Hepatocyte (in vitro differentiated cells): ENCODE measurements at places on chromosomes 11 and 22. TPM values are rescaled to one million over a fixed set of nuclear protein-coding genes. Genes with fewer than 3 reads are reported as not detected.

The FGF19 gene
- total RNA-seq, result 0.16 and 1.0 TPM in 2 replicates

The GP1BB gene
- 1.0 and 2.5 TPM in 2 replicates for total RNA-seq

DNA sequence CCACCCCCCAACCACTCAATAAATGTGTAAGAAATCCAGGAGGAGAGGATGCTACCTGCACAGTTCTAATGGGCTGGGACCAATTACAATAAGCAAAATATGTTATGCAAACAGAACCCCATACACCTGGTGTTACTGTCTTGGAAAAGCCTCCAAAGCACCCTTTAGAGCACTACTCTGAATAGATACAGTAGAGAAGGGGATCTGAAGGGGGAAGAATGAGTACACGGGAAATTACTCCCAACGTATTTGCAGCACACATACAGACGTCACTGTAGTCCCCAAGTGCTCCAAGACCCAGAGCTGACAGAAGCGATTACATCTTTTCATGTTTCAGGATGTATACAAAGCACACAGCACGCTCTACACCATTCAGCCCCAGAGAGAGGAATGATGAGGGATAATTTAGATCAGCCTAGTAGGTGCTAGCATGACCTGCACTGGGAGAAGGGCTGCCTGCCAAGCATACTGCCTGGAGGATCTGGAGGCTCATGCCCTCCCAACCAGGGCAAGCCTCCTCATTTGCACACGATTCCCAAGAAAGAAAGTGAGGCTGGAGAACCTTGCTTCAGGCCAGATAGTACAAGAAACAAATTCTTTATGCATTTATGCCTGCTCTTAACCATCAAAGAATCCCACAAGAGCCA, 63.8 kb downstream of the AMBRA1 start:
- no peak for DNase-seq

DNA sequence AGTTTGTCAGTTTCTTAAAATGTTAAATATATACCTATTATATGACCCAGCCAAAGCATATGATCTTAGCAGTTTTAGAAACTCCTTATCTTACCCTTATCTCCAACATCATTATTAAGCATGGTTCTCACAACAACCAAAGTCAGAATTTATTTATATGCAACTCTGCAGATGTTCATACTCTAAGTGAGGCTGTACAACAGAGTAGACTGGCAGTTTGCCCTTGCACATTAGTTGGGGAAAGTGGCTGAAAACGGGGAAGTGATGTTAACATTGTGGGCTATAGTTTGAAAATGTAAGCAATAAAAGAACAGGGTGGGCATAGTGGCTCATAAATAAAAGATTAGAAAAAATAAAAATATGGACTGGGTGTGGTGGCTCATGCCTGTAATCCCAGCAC, 49.7 kb downstream of the ATG16L2 start:
- DNase-seq, result no peak

The DRD2 gene
- total RNA-seq, result 0.67 and 1.8 TPM in 2 replicates

GRCh38 chr11:122598971-122599370, 56.6 kb upstream of the UBASH3B start:
- no peak for DNase-seq

- DNase-seq, result no peak
Observed at GRCh38 chr11:66850235-66850587, 6.7 kb upstream of the LRFN4 start.

The PAAF1 gene
- 10.5 and 16.0 TPM in 2 replicates for total RNA-seq

GRCh38 chr11:88508759-88509581, 171.4 kb upstream of the CTSC start:
- DNase-seq, result peak; percentile 59

The AASDHPPT gene
- 80.7 and 89.6 TPM in 2 replicates for total RNA-seq

DNA sequence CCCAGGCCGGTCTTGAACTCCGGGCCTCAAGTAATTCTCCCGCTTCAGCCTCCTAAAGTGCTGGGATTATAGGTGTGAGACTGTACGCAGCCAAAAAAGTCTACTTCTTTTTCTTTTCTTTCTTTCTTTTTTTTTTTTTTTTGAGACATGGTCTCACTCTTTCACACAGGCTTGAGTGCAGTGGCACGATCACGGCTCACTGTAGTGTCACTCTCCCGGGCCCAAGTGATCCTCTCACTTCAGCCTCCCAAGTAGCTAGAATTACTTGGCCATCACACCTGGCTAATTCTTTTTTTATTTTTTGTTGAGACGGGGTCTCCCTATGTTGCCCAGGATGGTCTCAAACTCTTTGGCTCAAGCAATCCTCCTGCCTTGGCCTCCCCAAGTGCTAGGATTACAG, 3.6 kb upstream of the UBE2L3 start:
- no peak for DNase-seq

The RPLP2 gene
- total RNA-seq, result 342 and 401 TPM in 2 replicates

DNA sequence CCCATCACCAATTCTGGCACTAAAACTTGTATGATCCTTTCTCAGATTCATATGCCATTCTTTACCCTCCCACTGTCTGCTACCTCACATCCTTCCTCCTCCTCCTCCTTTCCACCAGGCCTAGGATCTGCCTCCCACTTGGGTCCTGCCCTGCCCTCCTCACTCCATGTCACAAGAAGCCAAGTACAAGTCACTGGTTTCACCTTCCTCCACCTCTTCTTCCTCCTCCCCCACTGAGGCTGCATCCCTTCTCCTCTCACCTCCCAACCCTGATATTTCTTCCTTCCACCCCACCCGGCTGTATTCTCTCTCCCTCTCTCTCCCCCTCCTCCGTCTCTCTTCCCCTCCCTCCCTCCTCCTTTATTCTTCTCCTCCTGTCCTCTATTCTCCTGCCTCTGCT, 46.6 kb downstream of the LARGE1 start:
- no peak for DNase-seq

DNA sequence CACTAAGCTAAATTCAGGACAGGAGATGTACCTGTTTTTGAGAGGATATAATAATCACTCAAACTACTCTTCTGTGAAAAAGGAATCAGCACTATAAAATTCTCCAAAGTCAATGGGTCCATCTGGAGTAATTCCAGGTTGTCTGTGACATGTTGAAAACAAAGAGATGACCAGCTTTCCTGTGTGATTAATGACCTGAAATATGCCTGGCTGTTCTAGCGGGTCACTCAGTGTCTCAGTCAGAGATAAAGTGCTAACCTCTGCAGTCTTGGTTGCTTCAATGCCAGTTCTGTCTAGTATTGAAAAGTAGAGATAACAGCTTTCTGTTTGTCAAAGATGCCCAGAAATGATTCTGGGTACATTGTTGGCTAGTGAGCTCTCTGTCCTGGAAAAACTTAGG, 722.6 kb upstream of the TENM4 start:
- DNase-seq, result no peak

GRCh38 chr22:42299586-42300258, 29.3 kb upstream of the TCF20 start:
- peak; percentile 58 for DNase-seq

The PKP3 gene
- total RNA-seq, result 55.6 and 62.1 TPM in 2 replicates

- no peak for DNase-seq
Observed at GRCh38 chr11:35721651-35722282, 59.2 kb downstream of the TRIM44 start.

The HPX gene
- total RNA-seq, result 361 and 367 TPM in 2 replicates

DNA sequence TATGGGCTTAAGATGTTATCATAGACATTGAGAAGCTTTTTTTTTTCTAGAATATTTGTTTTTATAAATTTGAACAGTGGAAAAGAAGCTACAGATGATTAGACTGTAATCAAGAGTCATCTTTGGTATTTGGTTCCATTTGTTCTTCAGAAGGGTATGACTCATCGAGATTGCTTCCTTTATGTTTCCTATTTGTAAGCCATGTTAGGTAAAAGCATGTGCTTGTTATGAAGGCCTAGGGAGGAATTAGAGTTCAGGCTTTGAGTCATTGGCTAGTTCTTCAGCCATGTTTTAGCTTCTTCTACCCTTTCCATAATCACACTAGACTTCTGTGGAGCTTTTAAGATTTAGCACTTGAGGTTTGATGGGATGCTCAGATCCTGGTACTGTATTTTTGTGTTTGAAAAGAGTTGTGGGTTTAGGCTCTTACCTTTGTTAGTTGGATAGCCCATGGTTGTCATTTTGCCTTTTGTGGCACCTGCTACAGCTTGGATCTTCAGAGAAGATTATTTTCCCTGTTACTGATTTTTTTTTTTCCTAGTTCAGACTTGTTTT, 44.3 kb downstream of the POLD3 start:
- DNase-seq, result no peak

The PRR33 gene
- not detected in 2 replicates for total RNA-seq

The SDF2L1 gene
- 38.2 and 48.2 TPM in 2 replicates for total RNA-seq

DNA sequence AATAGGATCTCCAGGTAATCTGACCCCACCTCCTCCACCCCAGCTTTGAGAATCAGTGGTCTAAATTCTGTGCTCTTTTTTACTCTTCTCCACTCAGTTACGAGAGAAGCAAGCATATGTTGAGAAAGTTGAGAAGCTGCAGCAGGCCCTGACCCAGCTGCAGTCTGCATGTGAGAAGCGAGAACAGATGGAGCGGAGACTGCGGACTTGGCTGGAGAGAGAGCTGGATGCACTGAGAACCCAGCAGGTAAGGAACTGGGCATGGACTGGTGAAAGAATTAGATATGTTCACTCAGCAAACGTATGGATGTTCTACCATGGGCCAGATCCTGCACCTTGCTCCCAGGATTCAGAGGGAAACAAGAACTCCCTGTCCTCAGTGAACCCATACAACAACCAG, 85.7 kb downstream of the AMOTL1 start:
- no peak for DNase-seq

GRCh38 chr22:37204045-37204655, 8.1 kb downstream of the SSTR3 start:
- DNase-seq, result no peak

DNA sequence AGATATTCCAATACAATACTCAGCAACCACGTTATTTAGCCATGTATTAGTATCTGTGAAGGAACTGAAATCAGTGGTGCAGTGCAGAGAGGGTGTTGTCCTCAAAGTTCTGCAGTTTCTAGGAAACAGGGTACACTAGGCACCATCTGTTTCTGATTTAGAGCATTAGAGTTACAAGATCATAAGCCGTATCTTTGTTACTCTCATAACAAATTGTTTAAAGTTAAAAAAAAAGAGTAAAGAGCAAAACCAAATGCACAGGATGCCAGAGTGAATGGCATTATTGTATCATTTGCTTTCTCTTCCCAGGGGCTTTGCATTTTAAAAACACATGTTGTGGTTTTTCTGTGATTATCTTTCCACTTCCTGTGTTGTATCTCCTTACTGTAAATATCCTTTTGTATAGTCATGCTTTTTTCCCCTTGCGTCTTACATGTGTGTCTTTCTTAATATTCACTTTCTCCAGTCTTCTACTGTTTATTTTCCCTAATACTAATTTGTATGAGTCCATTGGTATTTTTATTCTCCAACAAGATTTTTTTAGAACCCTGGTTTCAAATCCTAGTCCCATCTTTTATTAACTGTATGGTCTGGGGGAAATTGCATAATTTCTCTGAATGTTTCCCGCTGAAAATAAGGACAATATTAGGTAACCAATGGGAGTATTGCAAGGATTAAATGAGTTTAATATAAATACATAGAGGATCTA, 15.2 kb upstream of the NUP160 start:
- DNase-seq, result peak; percentile 24
